ENCODE measurements at places on chromosomes 7 and 10.

GRCh38 chr10:112176543-112176942 is 7.0 kb downstream of the GPAM start:
- no peak for DNase-seq

GRCh38 chr7:2212906-2213305 is 19.8 kb downstream of the MAD1L1 start:
- DNase-seq = no peak

- no peak for DNase-seq
Observed at GRCh38 chr7:30168835-30169573, 34.2 kb downstream of the MTURN start.

DNA sequence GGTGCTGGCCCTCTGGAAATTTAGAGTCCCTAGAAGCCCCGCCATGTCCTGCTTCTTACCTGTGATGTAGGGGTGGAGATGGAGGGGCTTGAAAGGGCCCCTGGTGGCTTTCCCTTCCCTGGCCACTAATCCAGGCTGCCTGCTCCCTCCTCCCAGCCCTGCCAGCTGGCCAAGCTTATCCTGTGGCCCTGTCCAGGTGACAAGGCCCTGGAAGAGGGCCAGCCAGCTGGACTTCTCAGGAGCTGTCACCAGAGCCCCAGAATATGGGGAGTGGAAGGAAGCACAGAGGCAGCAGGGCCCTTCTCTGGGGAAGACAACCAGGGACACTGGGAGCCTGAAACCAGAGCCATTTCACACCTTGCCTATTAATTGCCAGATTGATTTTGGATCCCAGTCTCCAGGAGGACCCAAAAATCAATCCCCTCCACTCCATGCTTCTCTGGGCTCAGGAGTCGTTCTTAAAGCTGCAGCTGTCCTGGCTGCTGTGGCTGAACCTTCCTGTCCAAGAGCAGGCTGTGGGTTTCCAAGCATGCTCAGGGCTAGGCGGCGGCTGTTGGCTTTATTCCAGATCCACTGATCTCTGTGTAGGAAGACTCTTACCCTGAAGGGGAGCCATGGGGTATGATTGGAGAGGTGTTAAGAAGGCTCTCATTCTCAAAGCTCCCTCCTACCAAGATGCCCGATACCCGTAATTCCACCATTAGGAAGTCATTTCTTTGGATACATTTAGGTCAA is 52.6 kb upstream of the PCBD1 start:
- DNase-seq = no peak

DNA sequence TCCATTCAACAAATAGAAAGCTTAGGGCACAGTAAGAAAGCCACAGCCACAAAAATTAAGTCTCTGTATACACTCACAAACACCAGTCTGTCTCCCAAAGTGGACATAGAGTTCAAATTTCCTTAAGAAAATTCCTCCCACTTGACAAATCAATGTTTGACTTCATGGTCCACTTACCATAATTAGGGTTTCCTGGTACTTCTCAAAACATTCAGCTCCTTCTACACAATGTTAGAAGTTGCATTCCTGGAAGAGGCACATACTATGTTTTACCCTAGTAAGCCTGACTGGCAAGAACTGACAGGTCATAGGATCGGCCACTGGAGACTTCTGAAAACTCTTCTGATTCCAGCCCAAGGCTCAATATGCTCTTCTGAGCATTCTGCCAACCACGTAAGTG is 70.5 kb downstream of the CPXM2 start:
- DNase-seq = no peak

DNA sequence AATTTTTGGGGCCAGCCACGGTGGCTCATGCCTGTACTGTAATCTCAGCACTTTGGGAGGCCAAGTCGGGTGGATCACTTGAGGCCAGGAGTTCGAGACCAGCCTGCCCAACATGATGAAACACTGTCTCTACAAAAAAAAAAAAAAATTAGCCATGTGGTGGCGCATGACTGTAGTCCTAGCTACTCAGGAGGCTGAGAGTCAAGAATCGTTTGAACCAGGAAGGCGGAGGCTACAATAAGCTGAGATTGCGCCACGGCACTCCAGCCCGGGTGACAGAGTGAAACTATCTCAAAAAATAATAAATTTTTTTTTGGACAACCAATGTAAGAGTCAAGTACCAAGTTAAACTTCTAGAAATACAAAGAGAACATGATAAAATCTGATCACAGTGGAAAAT is 164.6 kb downstream of the AVL9 start:
- no peak for DNase-seq

GRCh38 chr7:102289057-102289456 is 2.4 kb downstream of the SH2B2 start:
- DNase-seq = no peak

- no peak for DNase-seq
Observed at GRCh38 chr10:10985361-10985760, 32.3 kb upstream of the CELF2 start.

GRCh38 chr7:698515-699475 is 27.7 kb upstream of the DNAAF5 start:
- DNase-seq = no peak

- no peak for DNase-seq
Observed at GRCh38 chr7:69534461-69535041, 63.7 kb upstream of the AUTS2 start.

DNA sequence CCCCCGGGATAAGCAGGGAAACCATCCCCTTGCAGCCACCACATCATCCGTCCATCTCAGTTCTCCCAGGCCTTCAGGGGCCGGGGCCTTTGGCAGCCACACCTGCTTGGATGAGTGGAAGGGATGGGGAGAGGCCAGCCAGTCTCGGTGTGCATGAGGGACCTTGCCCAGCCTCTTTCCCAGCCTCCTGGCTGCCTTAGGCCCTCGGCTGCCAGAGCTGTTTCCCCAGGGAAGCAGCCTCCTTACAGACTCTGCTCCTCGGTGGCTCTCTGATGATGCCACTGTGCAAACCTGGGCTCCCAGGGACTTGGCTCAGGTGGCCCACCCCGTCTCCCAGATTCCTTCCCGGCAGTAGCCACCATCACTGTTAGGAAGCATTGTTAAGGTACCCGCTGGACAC is 14.7 kb downstream of the FGF8 start:
- DNase-seq = no peak

- DNase-seq = no peak
Observed at GRCh38 chr7:98520356-98520951, 96.6 kb upstream of the NPTX2 start.

DNA sequence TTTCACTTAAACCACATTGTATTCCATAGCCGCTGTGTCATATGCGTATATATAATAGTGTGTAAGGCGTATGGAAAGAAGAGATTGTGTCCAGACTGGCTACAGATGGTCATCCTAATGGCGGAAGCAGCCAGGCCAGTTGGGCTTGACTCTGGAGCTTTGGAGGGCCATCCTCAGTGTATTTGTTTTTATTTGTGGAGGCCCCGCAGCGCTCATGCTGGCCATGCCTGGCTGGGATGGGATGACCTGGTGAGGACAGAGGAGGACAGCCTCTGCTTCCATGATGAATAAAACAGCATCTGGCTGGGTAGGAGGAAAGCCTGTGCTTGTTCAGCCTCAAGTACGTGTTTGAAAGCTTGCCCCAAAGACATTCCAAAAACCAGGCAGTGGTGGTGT is 220.3 kb downstream of the EBF3 start:
- no peak for DNase-seq

DNA sequence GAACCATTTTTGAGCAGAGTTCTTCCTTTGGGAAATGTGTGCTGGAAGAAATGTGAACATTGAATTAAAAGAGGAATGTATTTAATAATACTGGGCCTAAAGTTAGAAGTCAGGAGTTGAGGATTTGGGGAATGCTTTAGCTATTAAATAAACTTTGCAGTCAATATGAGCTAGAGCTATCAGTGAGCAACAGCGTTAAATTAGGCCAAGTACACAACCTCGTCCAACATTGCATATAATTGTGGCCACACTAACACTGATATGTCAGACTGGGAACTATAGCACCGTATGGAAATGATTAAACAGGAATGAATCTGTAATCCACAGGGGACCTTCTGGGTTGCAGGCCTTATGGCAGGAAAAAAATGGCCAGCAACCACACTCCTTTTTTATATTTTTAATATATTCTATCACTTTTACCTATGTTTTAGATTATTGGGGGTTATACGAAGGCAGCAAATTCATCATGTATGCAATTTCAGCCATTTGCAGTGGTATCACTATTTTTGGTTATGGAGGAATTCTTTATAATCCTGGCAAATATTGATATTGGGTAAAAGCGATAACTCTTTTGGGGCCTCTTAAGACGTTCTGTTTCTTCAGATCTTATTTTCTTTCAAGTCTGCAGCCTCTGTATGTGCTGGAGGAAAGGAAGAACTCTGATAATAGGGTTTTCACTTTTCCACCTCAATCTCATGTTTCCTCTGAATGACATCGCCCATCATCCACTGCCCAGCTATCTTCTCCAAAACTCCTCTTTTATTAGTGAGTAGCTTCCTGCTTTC is 236.3 kb upstream of the PLXDC2 start:
- no peak for DNase-seq

DNA sequence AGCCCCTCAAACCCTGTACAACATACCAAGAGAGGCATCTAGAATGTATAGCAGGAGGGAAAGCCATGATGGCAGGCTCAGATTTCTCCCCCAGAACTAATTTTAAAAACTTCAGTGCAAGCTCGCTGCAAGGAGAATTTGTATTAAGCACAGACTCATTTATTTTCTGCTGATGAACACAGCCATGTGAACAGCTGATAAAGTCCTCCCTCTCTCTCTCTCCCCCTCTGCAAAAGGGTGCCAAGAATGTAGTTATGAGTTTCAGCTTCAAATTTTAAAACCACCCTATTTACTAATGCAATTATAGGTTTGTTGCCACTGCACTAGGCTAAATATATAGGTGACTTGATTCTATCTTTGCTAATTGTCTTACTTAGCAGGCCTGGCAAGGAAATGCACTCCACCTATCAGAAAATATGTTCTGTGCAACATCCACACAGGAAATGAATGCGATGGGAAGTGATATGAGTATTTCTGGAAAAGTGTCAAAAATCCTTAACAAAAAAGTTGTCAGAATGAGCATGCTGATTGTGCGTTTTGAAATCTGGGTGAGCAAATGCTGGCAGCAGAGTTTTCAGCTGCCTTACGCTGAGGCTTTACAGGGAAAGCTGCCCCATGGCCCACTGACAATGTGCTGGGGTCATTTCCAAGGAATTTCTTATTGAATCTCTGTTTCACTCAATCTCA is 43.4 kb upstream of the GHITM start:
- no peak for DNase-seq

GRCh38 chr7:21580073-21580521 is 37.3 kb downstream of the DNAH11 start:
- DNase-seq = no peak

GRCh38 chr10:52318822-52319464 is 4.9 kb downstream of the DKK1 start:
- DNase-seq = no peak

- no peak for DNase-seq
Observed at GRCh38 chr10:21184984-21185383, 287.9 kb upstream of the NEBL start.

- no peak for DNase-seq
Observed at GRCh38 chr10:112279433-112279832, 3.8 kb upstream of the TECTB start.

DNA sequence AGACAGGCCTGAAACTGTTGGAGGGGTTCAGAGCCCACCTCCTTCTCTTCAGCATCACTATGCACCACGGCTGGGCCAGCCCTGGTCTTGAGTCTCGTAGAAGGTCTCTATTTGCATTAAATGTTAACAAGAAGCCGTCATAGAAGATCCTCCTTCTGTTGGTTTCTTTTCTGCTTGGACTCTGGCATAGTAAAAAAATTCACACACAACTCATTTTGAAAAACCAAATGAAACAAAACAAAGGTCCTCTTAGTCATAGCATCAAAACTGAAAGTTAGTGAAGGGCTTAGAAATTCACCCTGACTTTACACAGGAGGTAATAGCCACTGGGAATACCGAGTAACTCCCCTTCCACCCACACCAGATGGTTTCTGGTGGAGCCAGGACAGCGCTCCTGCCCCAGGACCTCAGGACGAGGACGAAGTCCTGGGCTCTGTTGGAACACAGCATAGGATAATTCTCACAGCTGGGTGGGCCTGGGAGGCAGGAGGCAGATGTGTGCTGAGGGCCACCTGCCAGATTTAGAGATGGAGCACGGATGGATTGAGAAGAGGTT is 248.4 kb upstream of the KLF6 start:
- no peak for DNase-seq

- no peak for DNase-seq
Observed at GRCh38 chr7:22622116-22622785, 104.7 kb upstream of the IL6 start.

- DNase-seq = no peak
Observed at GRCh38 chr7:132406039-132406438, 170.2 kb downstream of the PLXNA4 start.

DNA sequence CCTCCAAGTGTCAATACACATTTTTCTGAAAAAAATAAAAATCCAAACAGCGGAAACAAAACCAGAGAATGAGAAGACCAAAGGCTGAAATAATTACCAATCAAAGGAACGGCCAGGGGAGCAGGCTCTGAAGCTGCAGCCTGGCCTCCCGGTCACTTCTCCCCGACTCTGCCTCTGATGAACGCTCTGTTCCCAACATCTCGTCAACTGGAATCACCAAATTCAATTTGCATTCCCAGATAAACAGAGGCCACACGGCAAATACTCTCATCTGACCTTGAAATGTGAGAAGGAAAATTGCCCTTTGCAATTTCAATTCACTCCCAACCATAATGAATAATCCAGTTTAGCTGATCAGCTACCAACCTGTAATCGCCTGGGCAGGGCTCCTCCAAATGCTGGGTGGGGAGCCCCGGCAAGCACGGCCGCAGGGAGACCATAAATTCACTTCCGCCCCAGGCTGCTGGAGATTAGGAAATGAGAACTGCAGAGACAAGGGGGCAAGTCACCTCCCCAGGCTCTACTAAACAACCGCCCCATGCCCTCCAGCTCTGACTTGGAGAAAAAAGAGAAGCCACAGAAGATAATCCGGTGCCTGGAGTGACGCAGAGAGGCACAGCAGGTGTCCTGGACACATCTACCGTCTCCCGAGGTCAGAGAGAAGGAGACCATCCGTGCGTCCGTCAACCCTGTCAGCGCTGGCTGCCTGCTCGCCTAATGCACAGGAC is 153.2 kb downstream of the MAD1L1 start:
- DNase-seq = peak; percentile 10

GRCh38 chr7:12458520-12459131 is 55.0 kb upstream of the VWDE start:
- no peak for DNase-seq

GRCh38 chr7:45196374-45196773 is 38.8 kb downstream of the RAMP3 start:
- DNase-seq = no peak

DNA sequence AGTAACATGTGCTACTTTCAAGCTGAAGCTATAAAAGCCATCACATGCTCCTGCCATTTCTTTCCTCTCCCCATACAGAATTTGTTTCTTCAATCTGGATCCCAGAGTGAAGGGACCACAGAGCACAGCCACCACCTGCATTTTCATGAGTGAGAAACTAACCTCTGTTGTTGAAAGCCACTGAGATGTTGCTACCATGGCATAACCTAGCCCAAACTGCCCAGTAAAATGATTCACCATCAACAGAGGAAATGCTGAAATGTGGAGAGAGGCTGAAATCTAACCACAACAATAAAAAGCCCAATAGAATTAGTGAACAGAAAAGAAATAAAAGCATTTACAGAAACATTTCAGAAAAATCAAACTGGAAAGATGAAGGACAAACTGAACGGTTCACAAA is 125.2 kb downstream of the AMPH start:
- no peak for DNase-seq
